Stimulated activated CD4-positive, alpha-beta T cell treated with anti-CD3 and anti-CD28 coated beads, Interleukin-15, amount 100 ng/mL, for 48 hours (primary cell): ENCODE measurements at places on chromosomes 4 and X.

- no peak for DNase-seq
Observed at GRCh38 chr4:30837861-30838260, 117.7 kb downstream of the PCDH7 start.

DNA sequence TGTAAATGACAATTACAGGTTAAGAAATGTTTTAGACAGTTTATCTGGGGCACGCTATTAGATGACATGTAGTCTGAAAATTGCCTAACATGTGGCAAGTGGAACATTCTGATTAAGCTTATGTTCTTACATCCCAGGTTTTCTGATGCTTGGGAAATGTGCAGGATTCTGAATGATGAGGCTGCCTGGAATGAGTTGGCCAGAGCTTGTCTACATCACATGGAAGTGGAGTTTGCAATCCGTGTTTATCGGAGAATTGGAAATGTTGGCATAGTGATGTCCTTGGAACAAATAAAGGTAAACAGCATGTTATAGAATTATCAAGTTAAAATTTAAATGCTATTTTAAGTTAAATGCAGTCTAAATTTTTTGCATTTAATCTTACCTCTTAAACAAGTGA is 49.3 kb downstream of the WDR19 start:
- no peak for DNase-seq

DNA sequence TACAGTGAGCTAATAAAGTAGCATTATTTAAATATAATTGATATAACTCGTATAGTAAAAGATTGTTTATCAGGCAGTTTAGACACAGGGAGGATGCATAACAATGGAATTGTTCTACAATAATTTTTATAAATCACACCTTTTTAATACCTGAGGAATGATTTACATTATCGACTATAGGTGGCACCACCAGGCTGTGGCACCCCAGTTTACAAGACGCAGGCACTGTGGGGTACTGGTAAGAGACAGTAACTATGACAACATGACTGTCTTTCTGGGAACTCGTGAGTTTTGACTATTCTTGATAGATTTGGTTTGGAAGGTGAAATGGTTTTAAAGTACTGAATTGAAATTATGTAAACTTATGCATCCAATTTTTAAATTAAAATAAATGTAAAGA is 27.1 kb upstream of the STBD1 start:
- DNase-seq = no peak

DNA sequence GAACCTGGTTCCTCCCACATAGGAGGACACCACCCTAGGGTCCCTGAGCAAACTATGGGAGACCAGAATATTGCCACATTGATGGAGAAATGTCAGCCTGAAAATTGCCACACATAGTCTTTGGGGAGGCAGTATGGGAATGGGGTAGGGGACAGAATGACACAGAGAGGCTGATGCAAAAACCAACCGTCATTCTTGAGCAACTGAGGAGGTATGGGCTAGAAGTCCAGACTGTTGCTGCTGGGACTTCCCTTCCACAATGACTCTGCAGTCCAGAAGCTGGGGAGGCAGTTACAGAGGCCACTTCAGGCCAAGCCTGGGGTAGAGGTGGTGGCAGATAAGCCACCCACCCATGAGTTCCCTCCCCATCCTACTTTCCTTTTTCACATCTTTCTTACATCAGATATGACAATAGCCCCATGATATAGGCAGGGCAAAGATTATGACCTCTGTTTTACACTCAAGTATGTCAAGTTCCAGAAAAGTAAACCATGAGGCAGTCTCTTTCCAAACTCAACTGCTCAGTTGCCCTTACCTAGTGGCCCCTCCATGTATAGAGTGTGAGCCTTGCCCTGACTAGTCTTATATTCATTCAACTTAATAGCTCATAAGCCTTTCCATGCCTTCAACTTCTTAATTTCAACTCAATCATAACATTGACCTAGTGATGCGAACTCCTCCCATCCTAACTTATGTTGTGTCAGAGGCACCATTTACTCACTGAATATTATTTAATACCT is 41.7 kb downstream of the VSIG4 start:
- DNase-seq = no peak
